Fibroblast of lung (primary cell): ENCODE measurements at places on chromosomes 1 and 21. TPM values are rescaled to one million over a fixed set of nuclear protein-coding genes. Genes with fewer than 3 reads are reported as not detected.
A peak's percentile ranks its signal among the peaks of the same experiment; 100 is the strongest.

The TSPAN2 gene
- 0.08 and 0.20 TPM in 2 replicates for polyA plus RNA-seq

GRCh38 chr1:167936930-167937708 is at the start of gene MPC2:
Gene MPC2, minus strand, starts transcription at chr1:167937072. Its CDS starts 1,231 bp downstream, at chr1:167935841.
- H3K27me3 ChIP-seq = no peaks in the 10 kb centered on the region
- peak within 1 kb of the TSS; percentile 98 for H3K27ac ChIP-seq
- no peaks in the 10 kb centered on the region for H3K4me1 ChIP-seq
- H3K4me3 ChIP-seq = peak within 1 kb of the TSS; percentile 85
- no peaks in the 10 kb centered on the region for H3K36me3 ChIP-seq
- DNase-seq = peak; percentile 83

The SH2D1B gene
- 0.02 TPM in 1 of 2 replicates, not detected in the other for polyA plus RNA-seq

The CRP gene
- polyA plus RNA-seq = not detected in 2 replicates

DNA sequence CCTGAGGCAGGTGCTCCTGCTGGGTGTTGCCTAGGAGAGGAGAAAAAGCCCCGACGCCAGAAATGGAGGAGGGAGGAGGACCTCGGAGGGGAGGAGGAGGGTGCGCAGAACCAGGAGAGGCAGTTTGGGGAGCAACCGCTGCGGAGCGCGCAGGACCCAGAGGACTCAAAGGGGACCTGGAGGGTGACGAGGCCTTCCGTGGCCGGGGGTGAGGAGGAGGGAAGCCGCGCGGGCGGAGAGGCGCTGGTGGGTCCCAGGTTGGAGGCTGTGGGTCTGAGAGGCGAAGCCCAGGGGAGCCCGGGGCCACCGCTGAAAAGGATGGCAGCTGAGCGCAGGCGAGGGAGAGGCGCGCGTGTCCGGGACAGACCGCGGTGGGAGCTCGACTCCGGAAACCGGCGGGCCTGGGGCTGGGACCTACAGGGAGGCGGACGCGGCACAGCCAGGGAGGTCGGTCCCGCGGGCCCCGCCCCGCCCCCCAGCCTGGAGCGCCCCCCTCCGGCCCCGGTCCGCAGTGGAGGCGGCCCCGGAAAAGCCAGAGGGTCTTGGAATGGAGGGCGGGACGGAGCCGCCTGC is 15.1 kb downstream of the RNF223 start:
- H3K27me3 ChIP-seq = peaks cover 2% of the 10 kb centered on the region
- peaks cover 14% of the 10 kb centered on the region for H3K4me1 ChIP-seq
- H3K27ac ChIP-seq = no peak overlapping the region
- H3K4me3 ChIP-seq = peak overlapping the region; percentile 61
- no peaks in the 10 kb centered on the region for H3K36me3 ChIP-seq

- peak; percentile 63 for DNase-seq
- no peak overlapping the region for H3K4me3 ChIP-seq
- no peaks in the 10 kb centered on the region for H3K36me3 ChIP-seq
- H3K4me1 ChIP-seq = peaks cover 27% of the 10 kb centered on the region
- no peak overlapping the region for H3K27ac ChIP-seq
- no peaks in the 10 kb centered on the region for H3K27me3 ChIP-seq
Observed at GRCh38 chr1:63873751-63874150, 99.9 kb downstream of the ROR1 start.

DNA sequence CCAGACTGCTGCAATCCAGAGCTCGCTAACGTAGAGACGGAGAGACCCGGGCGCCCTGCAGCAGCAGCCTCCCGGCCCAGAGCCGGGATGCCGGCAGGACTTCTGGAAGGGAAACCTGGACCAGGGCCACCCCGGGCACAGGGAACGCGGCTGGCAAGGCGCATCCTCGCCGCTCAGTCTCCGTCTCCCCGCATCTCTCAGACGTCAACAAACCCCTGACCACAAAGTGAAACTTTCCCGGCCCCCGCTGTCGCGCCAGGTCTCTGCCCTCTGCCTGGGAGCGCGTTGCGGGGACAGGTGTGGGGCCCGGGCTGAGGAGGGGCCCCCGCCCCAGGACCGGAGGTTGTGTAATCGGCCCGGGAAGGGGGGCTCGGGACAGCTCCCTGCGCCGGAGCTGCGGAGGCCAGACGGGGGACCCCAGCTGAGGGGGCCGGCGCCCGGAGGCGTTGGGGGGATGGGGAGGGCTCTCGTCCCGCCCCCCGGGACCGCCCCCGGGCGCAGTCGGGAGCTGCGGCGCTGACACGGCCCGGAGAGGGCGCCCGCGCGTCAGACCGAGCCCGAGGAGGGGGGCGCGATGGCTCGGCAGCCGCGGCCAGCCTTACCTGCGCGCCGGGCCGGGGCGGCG is 116.6 kb upstream of the HIVEP3 start:
- H3K4me1 ChIP-seq = no peaks in the 10 kb centered on the region
- peak overlapping the region; percentile 86 for H3K4me3 ChIP-seq
- no peaks in the 10 kb centered on the region for H3K36me3 ChIP-seq
- H3K27ac ChIP-seq = no peak overlapping the region
- H3K27me3 ChIP-seq = no peaks in the 10 kb centered on the region

The KCNT2 gene
- 0.87 and 0.96 TPM in 2 replicates for polyA plus RNA-seq

DNA sequence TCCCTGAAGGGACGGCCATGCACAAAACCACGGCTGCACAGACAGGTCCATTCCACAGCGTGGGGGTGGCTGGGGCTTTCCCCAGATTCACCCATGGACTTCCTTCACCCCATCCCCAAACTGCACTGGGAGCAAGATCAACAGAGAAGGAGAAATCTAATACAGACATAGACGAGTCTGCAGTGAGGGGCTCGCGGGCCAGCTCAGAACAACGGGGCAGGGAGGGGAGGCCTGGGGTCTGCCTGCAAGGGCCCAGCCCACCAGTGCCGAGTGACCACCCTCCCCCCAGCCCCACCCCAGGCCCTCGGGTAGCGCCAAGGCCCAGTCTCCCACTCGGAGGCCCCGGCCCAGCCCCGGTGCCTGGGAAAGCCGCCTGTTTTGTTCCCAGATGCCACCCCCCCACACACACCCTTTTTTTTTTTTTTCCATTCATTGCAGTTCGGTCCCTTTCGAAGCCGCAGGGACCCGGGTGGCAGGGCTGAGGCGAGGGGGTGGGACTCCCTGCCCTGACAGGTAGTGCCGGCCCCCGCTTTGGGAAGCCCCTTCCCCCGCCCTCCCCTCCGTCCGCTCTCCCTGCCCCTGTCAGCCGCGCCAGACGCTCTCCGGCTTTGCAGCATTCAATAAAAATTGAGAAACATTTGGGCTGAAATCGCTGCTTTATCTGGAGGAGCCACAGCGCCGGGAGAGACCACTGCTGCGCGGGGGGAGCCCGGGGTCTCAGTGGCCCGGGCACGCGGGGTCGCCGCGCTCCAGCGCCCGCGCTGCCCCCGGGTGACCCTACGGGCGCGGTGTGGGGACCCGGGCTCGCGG is 543 bp upstream of the EPHB2 start:
- H3K36me3 ChIP-seq = no peaks in the 10 kb centered on the region
- peak; percentile 71 for DNase-seq
- H3K4me3 ChIP-seq = no peak overlapping the region
- H3K27me3 ChIP-seq = no peaks in the 10 kb centered on the region
- H3K4me1 ChIP-seq = peaks cover 9% of the 10 kb centered on the region
- H3K27ac ChIP-seq = no peak overlapping the region

The ATP5PB gene
- 417 and 458 TPM in 2 replicates for polyA plus RNA-seq

DNA sequence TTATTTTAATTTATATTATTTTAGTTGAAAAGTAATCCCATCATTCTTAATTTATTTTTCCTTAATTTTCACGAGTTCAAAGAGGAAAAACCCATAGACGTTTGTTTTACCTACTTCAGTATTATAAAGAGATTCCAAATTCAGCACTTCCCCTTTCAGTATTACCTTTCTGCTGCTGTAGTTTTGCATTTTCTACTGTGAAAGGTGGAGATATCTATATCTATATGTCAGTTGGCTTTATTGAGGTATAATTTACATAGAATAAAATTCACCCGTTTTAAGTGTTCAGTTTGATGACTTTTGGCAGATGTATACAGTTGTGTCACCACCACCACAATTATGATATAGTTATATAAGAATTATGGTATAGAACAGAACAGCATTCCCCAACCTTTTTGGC is 33.0 kb downstream of the MAST2 start:
- H3K27ac ChIP-seq = no peak overlapping the region
- no peaks in the 10 kb centered on the region for H3K4me1 ChIP-seq
- no peaks in the 10 kb centered on the region for H3K36me3 ChIP-seq
- H3K27me3 ChIP-seq = no peaks in the 10 kb centered on the region

- no peaks in the 10 kb centered on the region for H3K36me3 ChIP-seq
- no peak overlapping the region for H3K4me3 ChIP-seq
- no peak overlapping the region for H3K27ac ChIP-seq
- DNase-seq = peak; percentile 42
- H3K27me3 ChIP-seq = no peaks in the 10 kb centered on the region
- H3K4me1 ChIP-seq = no peaks in the 10 kb centered on the region
Observed at GRCh38 chr1:103112546-103112945, 4.2 kb upstream of the COL11A1 start.

DNA sequence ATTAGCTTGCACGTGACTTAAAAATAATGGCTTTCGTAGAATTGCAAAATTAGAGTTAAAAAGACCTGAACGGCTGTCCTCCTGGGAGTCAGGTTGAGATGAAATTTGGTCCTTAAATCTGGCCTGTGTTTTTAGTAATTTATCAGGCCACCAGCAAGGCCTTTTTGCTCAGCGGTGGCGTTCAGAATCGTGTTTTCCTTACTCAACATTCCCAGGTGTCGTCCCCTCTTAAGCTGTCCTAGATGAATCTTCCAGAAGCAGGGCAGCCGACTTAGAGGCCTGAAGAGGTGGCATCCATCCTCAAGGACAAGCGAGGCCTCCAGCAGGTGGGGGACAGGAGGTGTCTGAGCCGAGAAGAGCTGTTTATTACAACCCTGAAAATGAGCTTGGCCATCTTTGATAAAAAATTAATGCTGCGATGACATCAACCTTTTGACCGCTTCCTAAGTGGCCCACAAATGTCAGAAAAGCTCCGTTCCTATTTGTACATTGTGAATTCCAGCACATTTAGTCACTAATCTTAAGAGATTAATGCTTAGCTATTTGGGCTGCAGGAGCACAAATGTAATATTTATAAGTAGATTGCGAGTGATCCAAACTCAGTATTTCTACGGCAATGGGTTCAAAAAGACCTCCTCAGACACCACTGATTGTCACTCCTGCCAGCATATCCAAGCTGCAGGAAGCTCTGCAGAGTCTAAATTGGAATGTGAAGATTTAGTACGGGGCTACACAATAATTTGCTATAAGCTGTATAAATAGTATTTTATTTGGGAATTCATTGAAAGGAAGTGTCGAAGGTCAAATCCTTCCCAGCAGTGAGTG is 344.1 kb upstream of the VAMP3 start:
- H3K27me3 ChIP-seq = no peaks in the 10 kb centered on the region
- H3K36me3 ChIP-seq = no peaks in the 10 kb centered on the region
- no peaks in the 10 kb centered on the region for H3K4me1 ChIP-seq
- H3K27ac ChIP-seq = no peak overlapping the region
- DNase-seq = peak; percentile 44

DNA sequence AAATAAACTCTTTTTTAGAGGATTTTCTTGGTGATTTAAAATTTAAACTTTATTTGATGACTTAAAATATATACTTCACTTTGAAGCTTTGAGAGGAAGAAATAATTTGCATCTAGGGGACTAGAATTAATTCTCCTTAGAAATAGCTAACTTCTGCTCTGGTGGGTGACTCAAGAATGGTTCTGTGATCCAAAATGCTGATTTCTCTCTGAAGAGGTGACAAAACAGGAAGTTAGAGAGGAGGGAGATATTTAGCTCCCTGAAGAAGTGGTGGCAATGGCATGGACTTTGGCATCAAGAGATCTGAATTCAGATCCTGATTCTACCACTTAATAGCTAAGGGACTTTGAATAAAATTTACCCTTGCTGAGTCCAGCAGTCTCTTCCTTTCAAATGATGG is 125.8 kb upstream of the ATP1B1 start:
- no peaks in the 10 kb centered on the region for H3K27me3 ChIP-seq
- H3K27ac ChIP-seq = no peak overlapping the region
- no peak overlapping the region for H3K4me3 ChIP-seq
- H3K4me1 ChIP-seq = no peaks in the 10 kb centered on the region

The TAF5L gene
- polyA plus RNA-seq = 18.6 and 23.7 TPM in 2 replicates

The CHD5 gene
- 0.01 and 0.02 TPM in 2 replicates for polyA plus RNA-seq

The MPZ gene
- 1.1 and 1.9 TPM in 2 replicates for polyA plus RNA-seq

GRCh38 chr1:145936247-145936646 is 9.0 kb upstream of the RBM8A start:
- no peak overlapping the region for H3K4me3 ChIP-seq
- no peaks in the 10 kb centered on the region for H3K4me1 ChIP-seq
- no peak for DNase-seq

The RAB42 gene
- 2.7 and 3.4 TPM in 2 replicates for polyA plus RNA-seq

DNA sequence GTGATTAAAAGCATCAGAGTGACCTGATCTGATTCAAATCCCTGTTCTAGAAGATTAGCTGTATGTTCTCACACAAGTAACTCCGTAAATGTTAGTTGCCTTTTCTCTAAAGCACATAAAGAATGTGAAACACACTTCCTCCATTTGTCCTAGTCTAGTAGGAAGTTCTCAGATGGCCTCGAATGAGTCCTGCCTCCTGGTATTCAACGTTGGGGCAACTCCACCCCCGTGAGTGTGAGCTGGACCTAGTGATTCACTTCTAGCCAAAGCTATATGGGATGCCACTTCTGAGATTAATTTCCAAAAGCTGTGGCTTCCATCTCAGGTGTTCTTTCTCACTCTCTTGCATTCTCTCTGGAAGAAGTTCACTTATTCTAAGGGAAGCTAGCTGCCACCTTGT is 267.6 kb downstream of the GPATCH2 start:
- H3K36me3 ChIP-seq = no peaks in the 10 kb centered on the region

DNA sequence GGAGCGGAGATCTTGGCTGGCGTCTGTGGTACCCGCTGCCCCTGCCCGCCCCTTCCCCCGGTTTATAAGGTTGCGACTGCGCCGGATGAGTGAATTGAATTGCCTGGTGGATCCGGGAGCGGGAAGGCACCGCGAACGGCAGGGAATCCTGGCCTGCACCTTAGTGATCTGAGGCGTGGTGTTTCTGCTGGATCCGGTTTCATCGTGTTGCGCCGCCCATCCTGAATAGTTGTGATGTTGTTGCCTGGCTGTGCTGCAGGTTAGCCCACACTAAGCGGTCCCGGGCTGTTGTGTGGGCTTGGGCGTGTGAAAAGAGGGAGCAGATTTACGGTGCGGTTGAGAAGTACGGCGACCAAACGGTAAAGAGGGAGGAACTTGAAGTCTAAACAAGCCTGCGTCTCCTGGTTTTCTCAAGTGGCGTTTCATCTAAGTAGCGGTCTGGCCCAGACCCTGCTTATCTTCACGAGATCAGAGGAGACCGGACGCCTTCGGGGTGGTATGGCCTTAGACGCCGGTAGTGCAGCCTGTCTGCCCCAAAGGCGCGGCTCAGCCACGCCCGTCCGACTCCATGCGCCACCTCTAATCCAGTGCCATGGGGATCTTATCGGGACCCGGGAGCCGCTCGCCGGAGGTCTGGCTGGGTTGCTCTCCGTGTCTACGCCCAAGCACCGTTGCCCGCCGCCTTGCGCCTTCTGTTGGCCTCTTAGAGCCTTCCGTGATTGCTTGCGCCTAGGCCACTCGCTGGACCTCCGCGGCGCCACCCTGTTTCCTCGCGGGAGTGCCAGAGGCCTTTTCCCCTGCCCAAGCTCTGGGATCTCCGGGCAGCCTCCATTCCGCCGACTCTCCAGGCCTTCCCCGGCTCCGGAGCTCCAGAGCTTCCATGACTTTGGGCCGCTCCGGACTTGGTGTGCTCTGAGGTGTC is 87.5 kb upstream of the RHOU start:
- peak; percentile 37 for DNase-seq
- peak overlapping the region; percentile 8 for H3K27ac ChIP-seq
- H3K36me3 ChIP-seq = no peaks in the 10 kb centered on the region
- no peaks in the 10 kb centered on the region for H3K4me1 ChIP-seq

The PEAR1 gene
- 13.5 and 41.5 TPM in 2 replicates for polyA plus RNA-seq

GRCh38 chr1:68361346-68361910 is 88.3 kb downstream of the RPE65 start:
- no peak overlapping the region for H3K4me3 ChIP-seq
- H3K36me3 ChIP-seq = no peaks in the 10 kb centered on the region
